Prostate gland (tissue), 2 donors: ENCODE measurements at places on chromosomes 12 and 14.

DNA sequence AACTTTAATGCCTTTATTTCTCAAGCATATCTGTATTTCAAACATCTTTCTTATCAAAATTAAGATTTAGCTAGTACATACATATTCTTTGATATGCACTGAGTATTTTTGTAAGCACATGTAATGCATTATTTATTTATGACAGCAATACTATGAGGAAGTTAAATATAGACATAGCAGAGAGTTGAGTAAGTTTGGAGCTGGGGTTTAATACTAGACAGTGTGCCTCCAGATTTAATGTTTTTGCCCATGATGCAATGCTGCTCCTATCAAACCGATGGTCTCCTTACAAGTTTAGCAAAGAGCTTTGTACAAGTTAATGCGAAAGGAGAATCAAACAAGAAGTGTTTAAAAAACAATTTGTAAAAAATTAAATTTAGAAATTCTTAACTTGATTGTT, 826.6 kb upstream of the MGAT4C start:
- no peak for DNase-seq

- DNase-seq: peak; percentile 50
Measured at GRCh38 chr14:92692822-92693226, 55.6 kb downstream of the LGMN start.

DNA sequence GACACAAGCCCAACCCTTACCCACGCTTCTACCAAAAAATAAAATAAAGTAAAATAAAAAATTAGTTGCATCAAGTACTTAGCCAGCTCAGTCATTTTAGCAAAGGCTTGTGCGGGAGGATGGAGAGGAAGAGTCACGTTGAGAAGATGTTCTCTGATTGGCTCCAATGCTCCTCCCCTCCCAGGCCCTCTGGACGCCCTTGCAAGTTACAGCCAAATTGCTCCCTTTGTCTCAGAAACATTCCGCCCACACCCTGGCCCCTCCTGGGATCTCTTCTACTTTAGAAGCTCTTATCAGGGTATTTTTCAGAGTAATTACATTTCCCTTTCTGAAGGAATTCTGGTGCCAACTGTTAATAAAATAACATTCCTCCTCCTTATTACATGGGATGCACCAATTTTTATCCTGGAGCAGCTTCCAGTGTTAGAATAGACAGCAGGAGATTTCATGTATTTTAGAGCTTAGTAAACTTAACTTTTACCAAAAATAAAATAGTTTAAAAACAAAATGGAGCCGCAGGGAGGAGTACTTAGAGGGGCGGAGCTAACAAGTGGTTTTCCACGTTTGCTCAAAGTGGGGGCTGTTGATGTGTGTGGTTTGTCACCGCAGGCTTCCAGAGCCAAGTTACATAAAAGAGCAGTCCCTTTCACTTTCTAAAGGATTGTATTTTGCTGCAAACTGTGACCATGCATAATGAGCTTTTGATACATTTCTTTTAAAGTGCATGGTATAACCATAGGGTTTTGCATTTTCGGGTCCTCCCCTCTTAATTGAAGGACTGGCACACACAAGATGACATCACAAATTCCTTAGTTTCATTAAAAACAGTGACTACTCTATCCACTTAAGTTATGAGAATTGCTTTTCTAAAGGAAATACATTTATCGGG, 71.7 kb upstream of the RAP1B start:
- DNase-seq: no peak

- no peak for DNase-seq
Measured at GRCh38 chr14:88481794-88482193, 73.0 kb downstream of the PTPN21 start.

GRCh38 chr12:43586646-43587245, 34.7 kb upstream of the ADAMTS20 start:
- no peak for DNase-seq

GRCh38 chr12:23096321-23096720, 471.4 kb downstream of the ETNK1 start:
- no peak for DNase-seq

GRCh38 chr12:116201908-116202307, 75.6 kb downstream of the MED13L start:
- DNase-seq: no peak

GRCh38 chr14:38078393-38078792, 129.3 kb upstream of the SSTR1 start:
- no peak for DNase-seq

- no peak for DNase-seq
Measured at GRCh38 chr14:53620317-53620716, 336.3 kb downstream of the BMP4 start.

- no peak for DNase-seq
Measured at GRCh38 chr12:29816874-29817725, 33.4 kb upstream of the TMTC1 start.

GRCh38 chr12:64752032-64752431, 7.2 kb downstream of the GNS start:
- DNase-seq: no peak

- no peak for DNase-seq
Measured at GRCh38 chr12:121778567-121779421, 14.7 kb downstream of the RHOF start.

GRCh38 chr12:72074065-72074464, 135.4 kb downstream of the TPH2 start:
- no peak for DNase-seq

DNA sequence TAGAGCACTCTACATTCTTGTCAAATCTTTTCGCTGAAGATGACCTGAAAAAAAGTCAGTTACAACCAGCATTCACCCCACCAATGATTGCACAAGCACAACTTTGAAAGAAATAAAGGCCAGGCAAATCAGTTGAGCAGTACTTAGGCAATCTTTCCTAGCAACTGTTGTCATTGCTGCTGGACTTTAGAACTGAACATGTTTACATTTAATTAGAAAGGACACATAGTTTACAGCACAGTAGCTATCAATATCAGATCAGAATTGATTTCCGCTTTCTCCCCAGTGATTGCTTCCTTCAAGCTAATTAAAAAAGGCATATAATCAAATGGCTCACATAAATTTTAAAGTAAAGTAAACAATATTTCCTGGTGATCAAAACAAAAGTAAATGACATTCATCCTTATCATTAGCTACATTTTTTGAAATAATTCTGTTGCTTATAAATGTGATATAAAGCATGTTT, 128.4 kb downstream of the FOXA1 start:
- no peak for DNase-seq

- no peak for DNase-seq
Measured at GRCh38 chr12:79125358-79125757, 260.8 kb downstream of the SYT1 start.

- peak; percentile 8 for DNase-seq
Measured at GRCh38 chr12:51368640-51369517, 22.3 kb downstream of the GALNT6 start.

- no peak for DNase-seq
Measured at GRCh38 chr14:92932448-92933395, 9.8 kb downstream of the CHGA start.

- DNase-seq: no peak
Measured at GRCh38 chr14:20412411-20412810, 890 bp downstream of the TEP1 start.

- DNase-seq: no peak
Measured at GRCh38 chr14:56528927-56529326, 50.7 kb upstream of the TMEM260 start.

DNA sequence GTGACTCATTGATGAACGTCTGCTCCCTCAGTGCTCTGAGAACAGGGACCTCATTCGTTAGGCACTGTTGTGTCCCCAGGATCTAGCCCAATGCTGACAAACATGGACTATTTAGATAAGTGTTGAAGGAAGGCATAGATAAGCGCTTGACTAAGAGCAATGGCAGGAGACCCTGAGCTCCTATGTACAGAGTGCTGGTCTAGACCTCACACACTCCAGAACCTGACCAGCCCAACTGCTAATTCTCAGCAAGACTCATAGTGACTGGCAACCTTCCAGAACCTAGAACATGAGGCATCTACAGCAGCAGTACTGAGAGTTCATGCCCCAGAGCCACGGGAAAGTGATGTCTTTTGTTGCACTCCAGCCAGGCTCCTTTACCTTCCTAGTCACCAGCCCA, 69.2 kb downstream of the CRACR2A start:
- no peak for DNase-seq

GRCh38 chr12:52046859-52047258, 4.4 kb upstream of the NR4A1 start:
- no peak for DNase-seq

GRCh38 chr14:58426670-58427280, 556 bp downstream of the TIMM9 start:
- DNase-seq: peak; percentile 34

GRCh38 chr12:3772380-3772779, 19.5 kb upstream of the CRACR2A start:
- no peak for DNase-seq

- DNase-seq: no peak
Measured at GRCh38 chr12:62484233-62484632, 17.6 kb downstream of the MON2 start.

DNA sequence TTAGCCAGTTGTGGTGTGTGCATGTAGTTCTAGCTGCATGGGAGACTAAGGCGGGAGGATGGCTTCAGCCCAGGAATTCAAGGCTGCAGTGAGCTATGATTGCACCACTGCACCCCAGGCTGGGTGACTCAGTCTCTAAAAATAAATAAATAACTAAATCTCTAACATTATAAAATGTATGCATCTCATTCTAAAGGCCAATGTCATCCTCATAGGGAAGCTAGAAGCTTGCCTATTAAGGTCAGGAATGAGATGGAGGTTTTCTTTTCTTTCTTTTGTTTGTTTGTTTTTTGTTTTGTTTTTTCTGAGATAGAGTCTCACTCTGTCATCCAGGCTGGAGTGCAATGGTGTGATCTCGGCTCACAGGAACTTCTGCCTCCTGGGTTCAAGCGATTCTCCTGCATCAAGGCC, 48.8 kb upstream of the PAPLN start:
- no peak for DNase-seq

DNA sequence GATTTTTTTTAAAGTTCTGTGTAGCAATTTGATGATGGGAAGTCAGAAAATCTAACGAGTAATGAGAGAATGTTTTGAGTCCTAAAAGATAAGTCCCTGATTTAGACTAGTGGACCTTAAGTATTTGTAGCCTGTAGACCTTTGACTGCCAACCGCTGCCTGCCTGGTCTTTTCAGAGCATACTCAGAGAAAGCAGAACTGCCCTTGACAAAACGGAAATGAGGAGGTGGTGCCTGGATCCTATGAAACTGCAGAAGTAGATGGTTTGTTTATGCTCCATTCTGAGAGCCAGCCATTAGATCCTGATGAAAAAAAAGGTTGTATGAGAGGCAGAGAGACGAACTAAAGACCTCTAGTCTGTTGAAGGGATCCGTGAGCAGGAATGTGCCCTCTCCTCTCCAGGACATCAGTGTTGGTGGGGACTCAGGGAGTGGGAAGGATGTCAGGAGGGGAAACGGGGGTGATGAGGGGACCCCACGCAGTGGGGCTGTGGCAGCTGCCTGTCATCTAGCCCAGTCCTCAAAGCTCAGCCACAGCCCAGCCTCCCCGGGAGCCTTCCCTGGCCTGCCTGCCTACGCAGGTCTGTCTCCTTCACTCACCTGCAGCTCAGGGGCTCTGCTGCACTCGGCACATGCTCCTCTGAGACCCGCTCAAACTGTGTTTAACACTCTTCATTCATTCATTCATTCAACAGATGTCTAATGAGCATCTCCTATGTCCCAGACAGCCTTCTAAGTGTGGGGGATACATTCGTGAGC, 447.5 kb downstream of the AACS start:
- no peak for DNase-seq

GRCh38 chr12:66087365-66087943, 43.1 kb downstream of the LLPH start:
- DNase-seq: peak; percentile 54

GRCh38 chr14:104284636-104285507, 146.5 kb downstream of the KIF26A start:
- no peak for DNase-seq

- DNase-seq: peak; percentile 12
Measured at GRCh38 chr12:110581931-110582275, 1.2 kb downstream of the PPTC7 start.

GRCh38 chr12:39526974-39527373, 84.1 kb upstream of the KIF21A start:
- DNase-seq: no peak

GRCh38 chr12:126353604-126354003, 1288.4 kb downstream of the AACS start:
- DNase-seq: no peak

GRCh38 chr14:74457565-74457895, 31.5 kb upstream of the SYNDIG1L start:
- DNase-seq: no peak

DNA sequence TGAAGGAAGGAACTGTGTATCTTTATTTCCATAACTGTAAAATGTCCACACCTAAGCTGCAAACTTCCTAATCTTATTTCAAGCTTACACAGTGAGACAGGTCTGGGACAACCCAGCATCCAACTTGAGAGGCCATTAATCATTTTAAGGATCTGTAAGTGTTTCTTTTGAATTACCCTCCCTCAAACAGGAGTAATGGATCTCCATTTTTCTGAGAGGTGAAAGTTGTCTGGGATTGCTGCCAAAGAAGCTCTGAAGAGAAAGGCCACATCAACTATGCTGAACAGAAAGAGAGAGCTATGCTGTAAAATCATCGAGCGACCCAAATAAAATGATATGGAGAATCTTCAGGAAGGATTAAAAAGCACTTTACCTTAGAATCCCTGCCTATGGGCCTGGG, 131.7 kb upstream of the CPNE8 start:
- no peak for DNase-seq

DNA sequence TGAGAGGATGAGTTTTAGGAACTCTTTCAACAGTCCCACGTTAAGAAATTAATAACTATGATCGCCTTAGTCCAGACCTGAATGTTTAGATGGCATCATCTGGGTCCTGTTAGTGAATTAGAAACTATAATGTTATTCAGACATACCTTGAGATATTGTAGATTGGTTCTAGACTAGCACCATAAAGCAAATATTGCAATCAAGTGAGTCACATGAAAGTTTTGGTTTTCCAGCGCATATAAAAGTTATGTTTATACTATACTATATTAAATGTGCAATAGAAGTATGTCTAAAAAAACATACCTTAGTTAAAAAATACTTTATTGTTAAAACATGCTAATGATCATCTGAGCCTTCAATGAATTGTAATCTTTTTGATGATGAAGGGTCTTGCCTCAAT, 106.6 kb upstream of the ATP2B1 start:
- DNase-seq: no peak

DNA sequence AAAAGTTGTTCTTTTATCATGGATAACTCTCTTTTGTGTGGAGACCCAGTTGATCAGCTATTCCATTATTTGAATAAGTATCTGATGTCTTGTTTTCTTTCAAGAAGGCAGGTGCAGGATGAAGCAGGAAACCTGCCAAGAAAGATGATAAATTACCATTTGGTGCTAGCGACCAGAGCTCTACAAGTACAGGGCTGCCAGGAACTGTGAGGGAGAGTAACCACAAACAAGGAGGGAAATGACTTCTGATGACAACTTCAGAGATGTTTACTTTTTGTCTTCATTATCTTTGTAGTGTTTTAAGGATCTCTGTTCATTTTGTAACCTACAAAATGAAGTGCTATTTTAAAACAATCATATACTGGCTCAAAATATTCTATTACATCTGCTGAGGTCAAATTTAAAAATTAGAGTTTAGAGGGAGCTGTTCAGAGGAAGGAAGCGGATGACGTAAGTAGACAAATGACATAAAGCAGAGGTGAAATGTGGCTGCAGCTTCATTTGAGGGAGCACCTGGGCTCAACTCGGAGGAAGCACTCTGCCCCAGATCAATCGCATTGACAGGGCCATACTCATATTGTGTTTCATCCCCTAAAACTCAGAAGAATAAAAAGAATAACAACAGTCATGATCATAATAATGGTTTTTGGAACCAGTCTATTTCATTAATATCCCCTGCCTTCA, 226.8 kb downstream of the C12orf42 start:
- no peak for DNase-seq
